Astrocyte of the cerebellum (primary cell): ENCODE measurements at places on chromosomes 2 and 18.

GRCh38 chr2:226030788-226031646, 631.5 kb downstream of the NYAP2 start:
- peak; percentile 51 for DNase-seq

DNA sequence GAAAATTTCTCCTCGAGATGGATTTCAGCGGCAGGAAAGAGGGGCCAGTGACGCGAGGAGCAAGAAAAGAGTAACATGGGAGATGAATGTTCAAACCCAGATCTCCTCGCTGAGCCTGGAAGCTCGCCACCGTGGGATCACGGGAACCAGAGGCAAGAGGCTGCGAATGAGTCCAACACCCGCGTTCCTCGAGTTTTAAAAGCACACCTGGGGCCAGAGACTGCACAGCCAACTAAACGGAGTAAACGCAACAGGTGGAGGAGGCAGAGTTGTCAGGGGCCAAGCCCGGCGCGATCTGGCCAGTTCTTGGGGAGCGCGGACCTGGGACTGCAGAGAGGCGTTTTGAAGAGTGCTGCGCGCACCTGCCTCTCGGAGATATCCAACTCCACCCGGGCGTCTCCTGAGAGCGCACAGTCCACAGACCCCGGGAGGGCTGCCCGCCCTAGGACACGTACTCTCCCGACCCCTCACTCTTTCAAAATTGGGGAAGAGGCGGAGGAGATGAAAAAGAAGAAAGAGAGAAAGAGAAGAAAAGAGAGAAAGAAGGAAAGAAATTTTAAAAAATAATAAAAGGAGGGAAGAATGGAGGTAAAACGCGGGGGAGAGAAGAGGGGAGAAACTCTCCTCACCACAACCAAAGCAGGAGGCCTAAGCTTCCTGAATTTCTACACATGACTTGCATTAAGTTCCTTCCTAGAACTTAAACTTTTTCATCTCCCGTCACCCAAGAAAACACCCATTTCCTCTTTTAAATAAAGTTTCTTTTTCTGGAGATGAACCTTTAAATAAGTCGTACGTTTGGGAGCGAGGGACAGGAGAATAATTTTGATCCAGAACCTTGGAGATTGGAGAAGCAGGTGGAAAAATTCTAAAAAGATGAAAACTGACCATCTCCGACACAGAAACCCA, 5.3 kb upstream of the PAX3 start:
- DNase-seq = no peak

DNA sequence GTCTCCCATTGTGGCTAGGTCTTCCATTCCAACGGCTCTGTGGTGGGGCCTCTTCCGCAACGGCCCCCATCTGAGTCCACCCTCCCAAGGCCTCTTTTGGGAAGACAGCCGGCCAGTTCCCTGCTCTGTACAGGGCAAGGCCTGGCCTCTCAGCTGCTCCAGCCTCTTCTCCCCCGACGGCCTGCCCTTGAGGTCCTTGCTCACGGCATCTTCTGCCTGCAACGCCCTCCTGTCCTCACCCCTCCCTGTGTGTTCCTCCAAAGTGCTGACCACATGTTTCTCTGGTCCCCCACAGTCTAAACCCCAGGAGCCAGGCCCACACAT, 16.0 kb downstream of the HS6ST1 start:
- DNase-seq = no peak

DNA sequence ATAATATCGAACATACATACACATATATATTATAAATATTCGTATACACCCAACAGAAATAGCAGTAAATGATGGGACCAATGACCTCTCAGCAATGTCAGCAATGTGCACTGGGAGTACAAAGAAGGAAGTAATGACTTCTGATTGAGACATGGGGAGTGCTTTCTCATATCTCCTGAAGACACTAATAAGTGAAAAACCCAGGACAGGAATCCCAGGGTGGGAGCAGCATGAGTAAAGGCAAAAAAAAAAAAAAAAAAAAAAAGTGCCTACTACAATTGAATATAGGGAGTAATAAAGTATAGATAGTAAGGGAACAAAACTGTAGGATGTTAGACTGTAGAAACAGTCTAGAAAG, 491.3 kb downstream of the IRS1 start:
- DNase-seq = no peak

- DNase-seq = no peak
Measured at GRCh38 chr2:217206016-217206725, 346.3 kb upstream of the TNP1 start.

- DNase-seq = no peak
Measured at GRCh38 chr2:176935543-176936102, 277.0 kb upstream of the HNRNPA3 start.

DNA sequence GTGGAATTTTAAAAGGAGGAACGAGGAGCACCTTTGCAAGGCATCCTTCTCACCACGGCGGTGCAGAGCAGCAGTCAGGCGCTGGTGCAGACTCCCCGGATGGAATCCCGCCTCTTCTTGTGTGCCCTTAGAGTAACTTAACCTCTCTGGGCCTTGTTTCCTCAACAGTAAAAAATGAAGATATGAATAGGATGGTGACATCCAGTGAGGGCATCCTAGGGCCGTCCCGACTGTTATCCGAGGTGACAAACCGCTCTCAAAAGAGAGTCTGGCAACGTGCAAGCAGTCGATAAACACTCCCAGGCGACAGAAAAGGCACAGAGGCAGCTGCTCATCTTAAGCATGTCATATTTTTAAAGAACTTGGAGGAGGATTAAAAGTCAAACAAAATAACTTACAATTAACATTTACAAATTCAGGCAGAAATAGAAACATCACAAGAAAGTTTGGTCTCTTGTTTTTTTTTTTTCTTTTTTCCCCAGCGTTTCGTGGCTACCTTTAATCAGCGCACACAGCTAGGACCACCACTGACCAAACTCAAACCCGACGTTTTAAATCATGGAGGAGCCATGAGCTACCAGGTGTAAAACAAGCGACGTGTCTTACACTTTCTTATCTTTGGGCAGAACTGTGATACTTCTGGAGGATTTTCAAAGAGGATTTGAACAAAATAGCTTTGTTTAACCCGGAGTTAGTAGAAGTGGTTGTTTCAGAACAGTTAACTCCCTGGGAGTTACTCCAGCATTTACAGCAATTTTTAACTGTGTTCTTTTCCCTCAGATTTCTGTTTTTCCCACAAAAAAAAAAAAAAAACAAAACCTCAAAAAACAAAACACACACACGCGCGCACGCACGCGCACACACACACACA, 2.1 kb downstream of the MBP start:
- no peak for DNase-seq

DNA sequence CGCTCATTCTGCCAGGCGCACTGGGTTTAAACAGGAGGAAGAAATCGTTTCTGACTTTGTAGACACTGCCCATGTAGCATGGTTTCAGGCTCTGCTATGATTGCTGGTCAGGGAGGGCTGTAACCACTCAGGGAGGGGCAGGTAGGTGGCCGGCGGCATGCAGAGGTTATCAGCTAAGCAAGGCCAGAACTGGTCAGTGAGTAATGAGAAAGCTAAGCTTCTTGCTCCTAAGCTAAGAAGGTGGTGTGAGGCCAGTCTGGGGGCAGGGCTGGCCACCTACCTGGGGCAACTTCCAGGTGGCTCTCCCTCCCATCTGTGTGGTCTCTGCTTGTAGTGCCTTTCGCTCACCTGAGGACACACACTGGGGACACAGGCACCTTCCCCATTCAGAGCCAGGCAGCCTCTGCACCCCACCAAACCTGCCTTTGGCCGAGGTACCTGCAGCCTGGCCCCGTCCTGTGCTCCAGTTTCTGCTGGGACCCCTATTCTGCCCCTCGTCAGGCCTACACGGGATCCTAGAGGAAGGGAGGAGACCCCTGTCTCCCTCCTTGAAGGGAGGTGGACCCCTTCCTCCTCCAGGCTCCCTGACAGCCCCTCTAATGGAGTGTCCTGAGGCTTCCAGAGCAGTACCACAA, 195.9 kb downstream of the SEPTIN10 start:
- no peak for DNase-seq

DNA sequence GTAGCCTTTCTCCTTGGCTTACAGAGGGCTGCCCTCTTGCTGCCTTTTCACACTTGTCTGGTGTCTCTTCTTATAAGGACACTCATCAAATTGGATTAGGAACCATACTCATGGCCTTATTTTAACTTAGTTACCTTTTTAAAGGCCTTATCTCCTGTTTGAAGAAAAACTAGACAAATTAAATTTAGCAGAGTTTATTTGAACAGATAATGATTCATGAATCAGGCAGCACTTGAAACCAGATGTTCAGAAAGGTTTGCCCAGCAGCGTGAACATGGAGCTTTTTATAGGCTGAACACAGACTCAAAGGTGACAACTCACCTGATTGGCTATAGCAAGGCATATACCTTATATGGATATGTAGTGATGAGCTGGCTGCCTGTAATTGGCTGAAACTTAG, 238.0 kb downstream of the GULP1 start:
- DNase-seq = no peak

DNA sequence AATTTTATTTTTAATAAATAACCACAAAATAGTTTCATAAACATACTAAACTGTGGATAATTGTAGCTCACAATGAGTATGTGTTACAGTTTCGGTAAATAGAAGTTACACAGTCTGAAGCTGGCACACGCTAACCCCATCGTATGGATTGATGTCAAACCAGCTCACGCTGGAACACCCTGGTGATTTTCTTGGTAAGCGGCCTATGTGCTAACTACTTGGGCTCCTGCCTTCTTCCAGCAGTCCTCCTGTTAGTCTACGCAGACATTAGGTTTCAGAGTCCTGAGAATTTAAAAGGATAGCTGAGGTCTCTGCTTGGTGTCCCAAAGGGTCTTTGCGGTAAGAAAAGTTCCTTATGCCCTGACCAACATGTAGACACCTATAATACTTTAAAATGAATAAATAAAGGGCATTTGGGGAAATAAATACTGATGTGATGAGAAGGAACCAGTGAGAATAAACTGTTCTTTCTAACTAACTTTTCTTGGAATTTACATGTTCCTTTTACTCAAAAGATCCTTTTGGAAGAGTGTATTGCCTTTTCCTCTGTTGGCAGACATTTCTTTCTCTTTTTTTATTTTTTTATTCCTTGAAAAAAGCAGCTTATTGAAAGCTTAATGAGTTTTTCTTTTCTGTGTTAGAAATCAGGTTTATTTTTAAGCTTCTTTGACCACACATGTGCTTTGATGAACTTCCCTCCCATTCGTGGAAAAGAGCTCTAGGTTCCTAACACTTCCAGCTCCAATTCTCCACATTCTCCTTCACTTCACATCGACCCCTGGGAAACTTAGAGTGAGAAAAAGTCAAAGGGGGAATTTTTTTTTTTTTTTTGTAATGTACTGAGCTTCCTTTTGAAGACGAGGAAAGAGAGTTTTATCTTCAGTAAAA, 322.2 kb downstream of the IRS1 start:
- DNase-seq = no peak

GRCh38 chr18:45841765-45842442, 16.4 kb downstream of the SIGLEC15 start:
- no peak for DNase-seq

DNA sequence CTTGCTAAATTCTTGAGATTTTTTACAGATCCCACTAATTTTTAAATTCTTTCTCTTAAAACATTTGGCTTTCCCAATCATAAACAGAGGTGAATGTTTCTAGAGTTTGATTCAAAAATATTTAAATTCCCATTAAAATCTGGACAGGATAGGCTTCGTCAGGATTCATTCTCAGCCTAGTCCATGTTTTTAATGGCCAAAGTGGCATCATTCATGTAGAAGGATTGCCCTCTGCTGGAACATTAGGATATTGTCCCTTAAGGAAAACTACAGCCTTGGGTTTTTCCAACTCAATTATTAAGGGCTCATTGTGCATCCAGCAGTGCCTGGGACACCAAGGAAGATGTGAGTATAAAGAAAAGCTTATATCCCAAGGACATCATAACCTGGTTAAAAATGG, 71.7 kb downstream of the TPGS2 start:
- peak; percentile 65 for DNase-seq

- no peak for DNase-seq
Measured at GRCh38 chr18:6714010-6714409, 15.5 kb upstream of the ARHGAP28 start.

- DNase-seq = no peak
Measured at GRCh38 chr2:67156796-67157195, 240.3 kb upstream of the ETAA1 start.

- no peak for DNase-seq
Measured at GRCh38 chr2:122061206-122061605, 305.8 kb downstream of the TSN start.

DNA sequence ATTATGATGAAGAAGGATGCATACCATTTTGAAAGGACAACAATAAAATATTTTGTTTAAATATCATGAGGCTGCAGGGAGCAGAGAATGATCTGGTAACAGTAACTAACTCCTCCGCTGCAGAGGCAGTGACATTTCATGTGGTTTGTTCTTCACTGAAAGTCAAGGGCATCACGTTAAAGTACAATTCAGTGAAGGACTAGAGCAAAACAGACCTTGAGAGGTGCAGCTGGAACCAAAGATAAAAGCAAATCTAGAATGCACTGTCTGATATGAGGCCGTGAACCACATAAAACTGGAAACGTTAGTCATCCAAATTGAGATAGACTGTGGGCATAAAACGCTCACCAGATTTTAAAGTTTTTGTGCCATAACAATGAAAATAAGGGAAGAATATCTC, 522.9 kb upstream of the TNP1 start:
- no peak for DNase-seq

- DNase-seq = no peak
Measured at GRCh38 chr18:32167980-32168730, 21.7 kb upstream of the MEP1B start.

- no peak for DNase-seq
Measured at GRCh38 chr2:47029737-47030524, 114.3 kb upstream of the MCFD2 start.

DNA sequence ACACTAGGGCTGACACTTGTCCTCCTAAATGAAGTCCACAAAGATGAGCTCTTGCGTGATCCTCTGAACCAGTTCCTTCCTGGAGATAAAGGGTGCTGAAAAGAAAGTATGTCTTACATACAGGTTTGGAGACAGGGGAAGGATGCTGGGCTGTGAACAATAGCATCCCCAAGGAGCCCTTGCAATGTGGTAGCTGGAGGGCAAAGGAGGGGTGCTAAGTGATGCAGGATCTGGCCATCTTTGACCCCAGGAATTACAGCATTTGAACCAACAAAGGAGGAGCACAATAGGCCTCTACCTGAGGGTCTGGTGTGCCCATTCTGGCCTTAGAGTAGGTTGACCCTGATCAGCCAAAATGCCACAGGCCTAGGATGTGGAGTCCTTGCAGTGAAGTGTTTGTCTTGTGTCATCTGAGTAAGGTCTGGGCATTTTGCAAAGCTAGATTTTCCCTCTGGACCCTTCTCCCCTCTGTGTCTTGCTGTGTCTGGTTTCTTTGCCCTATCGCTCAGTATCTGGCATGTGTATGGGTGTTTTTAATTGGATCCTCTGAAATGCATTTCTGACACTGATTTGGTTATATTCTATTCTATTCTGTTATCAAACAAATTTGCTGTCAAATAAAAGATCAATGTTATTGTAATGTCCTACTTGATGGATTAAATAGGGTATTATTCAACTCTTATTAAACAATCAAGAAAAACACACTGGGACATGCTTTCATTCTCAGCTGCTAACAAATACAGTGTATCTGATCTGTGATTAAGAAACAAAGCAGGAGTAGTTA, 364.8 kb upstream of the MEIS1 start:
- DNase-seq = no peak

- DNase-seq = no peak
Measured at GRCh38 chr2:88815697-88816096, 124.2 kb downstream of the RPIA start.
